Activated T-helper 1 cell treated with anti-CD3 and anti-CD28 coated beads, Interleukin-12 subunit alpha, Interleukin-12 subunit beta, Interleukin-2, Interleukin-4 antibody, amounts not matched to agents 30 ng/mL and 10 ng/mL and 1 ng/mL, durations not matched to agents 14 hours and 24 hours and 36 hours (primary cell): ENCODE measurements at places on chromosomes 5 and 9. TPM values are rescaled to one million over a fixed set of nuclear protein-coding genes. Genes with fewer than 3 reads are reported as not detected.

GRCh38 chr5:24750355-24750754, 105.6 kb upstream of the CDH10 start:
- DNase-seq, result no peak
- no peaks in the 10 kb centered on the region for H3K27me3 ChIP-seq
- no peak overlapping the region for H3K4me3 ChIP-seq
- no peaks in the 10 kb centered on the region for H3K4me1 ChIP-seq
- H3K27ac ChIP-seq, result no peak overlapping the region
- no peaks in the 10 kb centered on the region for H3K36me3 ChIP-seq

GRCh38 chr5:100502684-100503083, 32.5 kb upstream of the FAM174A start:
- H3K27me3 ChIP-seq, result no peaks in the 10 kb centered on the region
- no peak for DNase-seq
- H3K36me3 ChIP-seq, result no peaks in the 10 kb centered on the region

DNA sequence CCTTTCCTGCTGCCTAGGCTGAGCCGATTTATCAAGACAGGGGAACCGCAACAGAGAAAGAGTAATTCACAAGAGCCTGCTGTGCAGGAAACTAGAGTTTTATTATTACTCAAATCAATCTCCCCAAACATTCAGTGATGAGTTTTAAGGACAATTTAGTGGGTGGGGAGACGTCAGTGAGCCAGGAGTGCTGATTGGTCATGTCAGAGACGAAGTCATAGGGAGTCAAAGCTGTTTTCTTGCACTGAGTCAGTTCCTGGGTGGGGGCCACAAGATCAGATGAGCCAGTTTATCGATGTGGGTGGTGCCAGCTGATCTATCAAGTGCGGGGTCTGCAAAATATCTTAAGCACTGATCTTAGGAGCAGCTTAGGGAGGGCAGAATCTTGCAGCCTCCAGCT, 19.0 kb downstream of the SNX24 start:
- no peaks in the 10 kb centered on the region for H3K27me3 ChIP-seq
- DNase-seq, result no peak
- no peaks in the 10 kb centered on the region for H3K4me1 ChIP-seq

DNA sequence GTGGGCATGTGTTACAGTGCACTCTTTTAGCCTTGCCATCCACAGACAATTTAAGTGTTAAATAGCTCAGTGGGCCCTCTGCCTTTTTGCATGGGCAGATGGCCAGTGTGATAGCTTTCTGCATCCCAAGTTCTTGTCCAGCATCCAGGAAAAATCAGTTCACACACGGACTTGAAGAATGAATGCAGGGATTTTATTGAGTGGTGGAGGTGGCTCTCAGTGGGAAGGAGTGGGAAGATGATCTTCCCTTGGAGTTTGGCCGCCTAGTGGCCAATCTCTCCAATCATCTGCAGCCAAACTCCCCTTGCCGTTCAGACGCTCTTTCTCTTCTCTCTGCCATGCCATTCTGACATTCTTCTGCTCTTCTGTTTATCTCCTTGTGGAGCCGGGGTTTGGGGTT, 322.4 kb upstream of the GRAMD2B start:
- no peak overlapping the region for H3K27ac ChIP-seq
- H3K4me1 ChIP-seq, result no peaks in the 10 kb centered on the region
- DNase-seq, result no peak
- H3K4me3 ChIP-seq, result no peak overlapping the region
- H3K36me3 ChIP-seq, result no peaks in the 10 kb centered on the region
- no peaks in the 10 kb centered on the region for H3K27me3 ChIP-seq

DNA sequence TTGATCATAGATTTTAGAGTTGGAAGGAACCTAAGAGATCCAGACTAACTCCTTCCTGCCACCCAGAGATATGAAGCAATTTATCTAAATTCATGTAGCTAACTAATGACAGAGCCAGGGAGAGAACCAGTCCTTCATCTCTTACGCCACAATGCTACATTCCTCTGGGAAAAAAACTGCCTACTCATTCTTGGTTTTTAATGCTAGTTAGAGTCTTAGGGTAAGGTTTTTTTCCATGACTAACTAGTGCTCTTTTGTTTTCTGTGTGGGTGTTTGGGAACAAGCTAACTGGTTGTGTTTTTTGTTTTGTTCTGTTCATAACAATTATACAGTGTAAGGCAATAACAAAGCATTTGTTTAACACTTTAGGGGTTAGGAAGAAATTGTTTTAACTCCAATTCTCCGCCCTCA, 52.4 kb downstream of the SLC44A1 start:
- H3K27ac ChIP-seq, result peak overlapping the region; percentile 14
- no peaks in the 10 kb centered on the region for H3K36me3 ChIP-seq

DNA sequence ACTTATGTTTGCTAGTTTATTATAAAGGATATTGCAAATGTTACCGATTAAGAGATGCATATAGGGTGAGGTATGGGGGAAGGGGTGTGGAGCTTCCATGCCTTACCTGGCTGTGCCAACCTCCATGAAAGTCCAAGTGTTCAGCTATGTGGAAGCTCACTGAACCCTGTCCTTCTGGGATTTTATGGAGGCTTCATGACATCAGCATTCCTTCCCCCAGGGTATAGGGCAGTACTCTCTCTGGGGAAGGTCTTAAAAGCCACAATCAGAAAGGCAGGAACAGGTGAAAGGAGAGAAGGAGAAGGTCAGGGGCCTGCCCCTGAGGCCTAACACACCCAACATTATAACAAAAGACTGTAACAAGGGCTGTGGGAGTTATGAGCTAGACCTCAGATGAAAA, 592.6 kb downstream of the PDE4D start:
- H3K27ac ChIP-seq, result no peak overlapping the region
- peaks cover 13% of the 10 kb centered on the region for H3K4me1 ChIP-seq
- peaks cover 6% of the 10 kb centered on the region for H3K27me3 ChIP-seq
- no peaks in the 10 kb centered on the region for H3K36me3 ChIP-seq
- H3K4me3 ChIP-seq, result no peak overlapping the region
- no peak for DNase-seq

GRCh38 chr9:99327667-99328066, 105.6 kb downstream of the SEC61B start:
- no peaks in the 10 kb centered on the region for H3K4me1 ChIP-seq
- H3K27me3 ChIP-seq, result peaks cover 5% of the 10 kb centered on the region
- H3K27ac ChIP-seq, result no peak overlapping the region
- no peaks in the 10 kb centered on the region for H3K36me3 ChIP-seq
- no peak overlapping the region for H3K4me3 ChIP-seq

GRCh38 chr9:94157050-94157801, 73.0 kb downstream of the PTPDC1 start:
- no peaks in the 10 kb centered on the region for H3K36me3 ChIP-seq
- H3K27me3 ChIP-seq, result no peaks in the 10 kb centered on the region
- no peak overlapping the region for H3K4me3 ChIP-seq
- no peak for DNase-seq
- H3K4me1 ChIP-seq, result peaks cover 12% of the 10 kb centered on the region

- peaks cover 1% of the 10 kb centered on the region for H3K36me3 ChIP-seq
- H3K27me3 ChIP-seq, result peaks cover 4% of the 10 kb centered on the region
- H3K27ac ChIP-seq, result no peak overlapping the region
- peaks cover 23% of the 10 kb centered on the region for H3K4me1 ChIP-seq
These were observed 78.6 kb downstream of the PBX3 start for GRCh38 chr9:125825762-125826161.

DNA sequence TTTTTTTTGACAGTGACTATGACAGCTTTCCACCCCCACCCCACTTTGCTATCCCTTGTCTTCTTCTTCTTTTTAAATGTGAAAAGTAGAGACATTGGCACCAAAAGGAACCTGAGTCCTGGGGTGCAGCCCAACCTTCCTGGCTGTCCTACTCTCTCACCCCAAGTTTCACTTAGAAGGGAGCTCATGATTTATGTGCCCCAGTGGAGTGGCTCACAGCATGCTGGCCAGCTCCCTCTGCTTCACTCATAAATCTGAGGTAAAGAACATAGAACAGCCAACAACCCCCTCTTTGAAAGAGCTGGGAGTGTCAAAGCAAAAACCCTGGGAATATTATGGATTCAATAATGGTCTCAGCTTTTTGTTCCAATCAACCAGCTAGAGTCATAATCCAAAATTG, 196.3 kb upstream of the DAPK1 start:
- H3K4me3 ChIP-seq, result no peak overlapping the region
- no peaks in the 10 kb centered on the region for H3K4me1 ChIP-seq
- H3K27me3 ChIP-seq, result peaks cover 10% of the 10 kb centered on the region
- H3K36me3 ChIP-seq, result no peaks in the 10 kb centered on the region

DNA sequence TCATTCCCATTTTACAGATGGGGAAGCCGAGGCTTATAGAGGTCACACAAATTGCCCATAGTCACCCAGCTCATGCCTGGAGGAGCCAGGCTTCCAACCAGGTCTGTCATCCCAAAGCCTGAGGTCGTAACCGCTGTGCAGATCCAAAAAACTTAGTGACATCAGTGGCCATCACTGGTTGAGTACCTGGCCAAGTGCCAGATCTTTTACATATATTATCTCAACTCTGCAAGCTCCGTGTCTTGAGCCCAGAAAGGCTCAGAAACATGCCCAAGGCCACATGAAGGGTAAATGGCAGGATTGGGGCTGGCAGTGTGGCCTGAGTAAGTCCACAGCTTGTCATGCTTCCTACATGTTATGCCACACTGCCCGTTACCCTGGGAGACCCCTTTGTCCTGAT, 13.5 kb downstream of the CFAP77 start:
- no peak overlapping the region for H3K4me3 ChIP-seq
- H3K4me1 ChIP-seq, result no peaks in the 10 kb centered on the region

- no peaks in the 10 kb centered on the region for H3K27me3 ChIP-seq
- DNase-seq, result no peak
- H3K4me3 ChIP-seq, result no peak overlapping the region
- no peaks in the 10 kb centered on the region for H3K4me1 ChIP-seq
- no peak overlapping the region for H3K27ac ChIP-seq
These were observed 21.6 kb upstream of the LRRC14B start for GRCh38 chr5:169728-170094.

GRCh38 chr5:5340206-5340729, 82.2 kb upstream of the ICE1 start:
- H3K4me3 ChIP-seq, result no peak overlapping the region
- H3K36me3 ChIP-seq, result no peaks in the 10 kb centered on the region
- DNase-seq, result no peak
- H3K4me1 ChIP-seq, result no peaks in the 10 kb centered on the region
- H3K27me3 ChIP-seq, result no peaks in the 10 kb centered on the region

- no peak overlapping the region for H3K27ac ChIP-seq
- peaks cover 5% of the 10 kb centered on the region for H3K27me3 ChIP-seq
- H3K4me3 ChIP-seq, result no peak overlapping the region
- DNase-seq, result no peak
- H3K36me3 ChIP-seq, result no peaks in the 10 kb centered on the region
These were observed 39.2 kb upstream of the RARS1 start for GRCh38 chr5:168446983-168447619.

DNA sequence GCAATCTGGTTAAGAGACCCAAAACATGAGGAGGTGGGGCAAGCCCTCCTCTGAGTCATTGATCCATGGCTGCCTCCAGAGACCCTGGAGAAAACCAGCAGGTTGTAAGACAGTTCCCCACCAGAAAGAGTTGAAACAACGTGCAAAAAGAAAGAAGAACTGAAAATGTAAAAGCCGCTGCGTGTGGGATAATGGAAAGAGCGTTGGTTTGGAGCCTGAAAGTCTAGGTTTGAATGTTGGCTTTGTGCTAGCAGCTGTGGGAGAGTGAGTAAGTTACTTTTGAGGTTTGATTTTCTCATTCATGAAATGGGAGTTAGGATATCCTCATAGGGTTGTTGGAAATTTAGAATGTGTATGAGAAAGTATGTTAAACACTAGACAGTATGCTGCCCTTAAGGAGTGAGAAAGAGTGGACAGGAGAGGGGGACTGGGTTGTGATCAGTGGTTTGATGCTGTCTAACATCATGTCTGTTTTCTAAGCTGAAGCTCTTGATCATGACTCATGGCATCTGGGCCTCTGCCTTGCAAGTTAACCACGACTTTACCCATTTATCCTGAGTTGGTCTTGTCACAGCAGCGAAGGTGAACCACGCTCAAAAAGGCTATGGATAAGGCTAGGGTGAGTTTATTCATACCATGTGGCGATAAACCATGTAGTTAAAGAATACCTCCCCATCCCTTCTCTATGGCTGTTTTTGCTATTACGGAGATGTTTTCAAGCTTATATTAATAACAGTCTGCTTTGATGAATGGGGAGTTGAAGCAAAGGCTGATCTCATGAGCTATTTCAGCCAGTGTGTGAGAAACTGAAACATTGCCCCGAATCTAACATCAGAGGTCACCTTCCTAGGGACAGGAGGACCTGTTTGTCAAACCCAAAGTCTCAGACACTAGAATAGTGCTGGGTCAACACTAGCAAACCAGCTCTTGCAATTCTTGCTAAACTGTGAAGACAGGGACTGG, 41.3 kb downstream of the ZNF366 start:
- H3K27ac ChIP-seq, result no peak overlapping the region
- H3K4me1 ChIP-seq, result peaks cover 6% of the 10 kb centered on the region
- DNase-seq, result no peak
- no peaks in the 10 kb centered on the region for H3K36me3 ChIP-seq
- H3K27me3 ChIP-seq, result peaks cover 9% of the 10 kb centered on the region

DNA sequence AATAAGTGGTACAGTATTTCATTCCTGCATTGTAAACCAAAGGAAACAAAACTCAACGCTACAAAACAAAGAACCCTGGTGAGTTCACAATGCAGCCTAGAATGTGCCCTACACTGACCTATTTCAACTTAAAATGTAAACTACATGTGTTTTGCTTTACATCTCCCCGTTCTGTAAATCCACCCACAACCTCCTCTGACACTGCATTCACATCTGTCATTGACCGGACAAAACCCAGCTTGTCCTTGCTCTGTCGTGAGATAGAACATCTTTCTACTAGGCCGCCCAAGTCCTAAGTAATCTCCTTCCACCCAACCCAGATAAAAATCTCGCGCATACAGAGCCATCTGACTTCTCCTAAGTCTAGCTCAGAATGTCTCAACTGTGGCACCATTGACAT, 6.1 kb upstream of the VLDLR start:
- no peaks in the 10 kb centered on the region for H3K4me1 ChIP-seq
- H3K36me3 ChIP-seq, result no peaks in the 10 kb centered on the region
- no peak overlapping the region for H3K27ac ChIP-seq
- peaks cover 7% of the 10 kb centered on the region for H3K27me3 ChIP-seq

GRCh38 chr9:79581794-79582193, 10.0 kb downstream of the TLE4 start:
- no peak for DNase-seq
- H3K4me1 ChIP-seq, result peaks cover 73% of the 10 kb centered on the region
- H3K27me3 ChIP-seq, result no peaks in the 10 kb centered on the region
- H3K27ac ChIP-seq, result peak overlapping the region; percentile 62

DNA sequence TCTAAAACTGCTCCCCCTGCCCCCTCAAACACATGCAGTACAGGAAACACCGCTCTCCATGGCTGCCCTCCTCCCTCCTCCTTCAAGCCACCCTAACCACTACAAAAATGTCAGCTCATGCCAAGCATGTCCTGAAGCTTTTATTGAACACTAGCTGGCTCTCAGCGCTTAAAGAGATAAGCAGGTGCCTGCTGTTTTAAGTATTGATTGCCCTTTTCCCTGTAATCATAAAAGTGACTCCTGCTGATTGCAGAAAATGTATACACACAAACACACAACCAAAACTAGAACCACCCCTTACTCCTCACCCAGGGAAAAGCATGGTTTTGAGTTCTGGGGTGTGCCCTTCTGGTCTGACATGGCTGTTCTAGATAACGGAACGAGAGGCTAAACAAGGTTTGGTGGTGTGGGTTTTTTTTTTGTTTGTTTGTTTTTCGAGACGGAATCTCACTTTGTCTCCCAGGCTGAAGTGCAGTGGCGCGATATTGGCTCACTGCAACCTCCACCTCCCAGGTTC, 3.7 kb upstream of the UCK1 start:
- peak overlapping the region; percentile 37 for H3K4me3 ChIP-seq
- H3K27ac ChIP-seq, result no peak overlapping the region
- H3K27me3 ChIP-seq, result peaks cover 1% of the 10 kb centered on the region
- H3K4me1 ChIP-seq, result peaks cover 18% of the 10 kb centered on the region
- no peak for DNase-seq

NUTM2G gene
- total RNA-seq, result not detected in 2 replicates

PAIP2 gene
- total RNA-seq, result 88.4 and 97.3 TPM in 2 replicates

CDKN2B-AS1 gene
- total RNA-seq, result 1.2 and 1.4 TPM in 2 replicates

NADK2 gene
- total RNA-seq, result 21.7 and 25.1 TPM in 2 replicates

LRRTM2 gene
- total RNA-seq, result 0.12 TPM in 1 of 2 replicates, not detected in the other

EMB gene
- total RNA-seq, result 80.6 and 81.8 TPM in 2 replicates
